ENCODE measurements at places on chromosomes 2 and 18.

DNA sequence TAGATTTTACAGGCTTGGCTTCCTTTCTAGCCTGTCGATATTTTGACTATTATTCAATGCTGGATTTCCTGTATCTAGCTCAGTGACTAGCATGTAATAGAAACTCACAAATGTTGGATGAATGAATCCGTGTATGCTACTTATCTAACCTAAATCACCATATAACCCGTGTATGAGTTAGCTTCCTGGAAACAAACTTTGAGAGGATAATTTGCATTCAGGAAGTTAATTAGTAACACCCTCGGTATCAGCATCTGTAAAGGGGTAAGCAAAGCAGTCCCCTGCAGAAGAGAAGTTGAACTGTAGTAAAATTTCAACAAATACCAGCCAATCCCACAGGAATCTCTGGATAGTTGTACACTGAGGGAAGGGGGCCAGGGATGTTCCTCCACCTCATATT lies 269.4 kb upstream of the LRATD1 start:
- no peak for DNase-seq

GRCh38 chr18:74595431-74595830 lies 2.2 kb upstream of the ZNF407 start:
- DNase-seq = no peak

DNA sequence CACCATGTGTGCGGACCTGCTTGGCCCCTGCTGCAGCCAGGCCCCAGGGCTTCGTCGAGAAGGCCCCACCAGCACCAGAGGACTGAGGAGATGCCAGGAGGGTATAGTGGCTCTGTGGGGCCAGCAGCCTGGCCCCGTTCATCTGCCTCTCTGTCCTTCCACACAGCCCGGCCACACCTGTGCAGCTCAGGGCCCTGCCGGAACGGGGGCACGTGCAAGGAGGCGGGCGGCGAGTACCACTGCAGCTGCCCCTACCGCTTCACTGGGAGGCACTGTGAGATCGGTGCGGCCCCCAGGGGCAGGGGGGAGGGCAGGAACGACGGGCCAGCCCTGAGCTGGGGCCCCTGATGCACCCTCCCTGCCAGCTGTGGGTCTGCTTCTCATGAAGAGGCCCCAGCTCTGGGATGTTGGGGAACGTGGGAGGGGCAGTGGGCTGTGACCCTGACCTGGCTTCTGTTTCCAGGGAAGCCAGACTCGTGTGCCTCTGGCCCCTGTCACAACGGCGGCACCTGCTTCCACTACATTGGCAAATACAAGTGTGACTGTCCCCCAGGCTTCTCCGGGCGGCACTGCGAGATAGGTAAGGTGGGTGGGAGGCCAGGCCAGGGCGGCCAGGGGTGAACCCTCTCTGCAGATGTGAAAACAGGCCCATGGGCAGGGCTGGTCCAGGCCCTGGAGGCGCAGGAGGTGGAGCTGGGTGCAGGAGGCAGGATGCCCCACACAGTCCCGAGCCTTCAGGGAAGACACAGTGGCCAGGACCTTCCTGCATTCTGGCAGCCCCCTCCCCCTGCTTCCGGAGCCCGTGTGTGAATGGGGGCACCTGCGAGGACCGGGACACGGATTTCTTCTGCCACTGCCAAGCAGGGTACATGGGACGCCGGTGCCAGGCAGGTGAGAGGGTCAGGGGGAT lies 50.3 kb downstream of the MTERF4 start:
- DNase-seq = no peak

- DNase-seq = no peak
Measured at GRCh38 chr2:65429786-65430602, 2.4 kb downstream of the SPRED2 start.
